H54 (cell line): ENCODE measurements at places on chromosomes 2 and 18.

DNA sequence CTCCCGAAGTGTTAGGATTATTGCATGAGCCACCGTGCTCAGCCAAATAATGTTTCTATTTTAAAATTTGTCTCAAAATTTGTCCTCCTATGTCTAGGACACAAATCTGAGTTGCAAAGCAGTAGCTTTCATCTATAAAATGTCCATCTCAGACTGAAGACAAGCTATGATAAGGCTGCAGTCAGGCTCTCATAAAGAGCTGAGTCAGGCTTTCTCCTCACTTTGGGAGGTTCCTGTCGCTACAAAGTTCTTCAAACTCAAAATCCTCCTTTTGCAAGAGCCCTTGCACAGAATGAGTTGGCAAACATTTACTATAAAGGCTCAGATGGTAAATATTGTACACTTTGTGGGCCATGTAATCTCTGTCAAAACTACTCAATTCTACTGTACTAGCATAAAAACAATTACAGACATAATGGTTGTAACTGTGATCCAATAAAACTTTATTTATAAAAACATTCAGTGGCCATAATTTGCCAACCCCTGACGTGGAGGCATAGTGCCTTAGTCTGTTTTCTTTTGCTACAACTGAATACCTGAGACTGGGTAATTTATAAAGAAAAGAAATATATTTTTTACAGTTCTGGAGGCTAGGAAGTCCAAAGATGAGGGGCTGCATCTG, 154.9 kb upstream of the SATB2 start:
- DNase-seq: no peak

DNA sequence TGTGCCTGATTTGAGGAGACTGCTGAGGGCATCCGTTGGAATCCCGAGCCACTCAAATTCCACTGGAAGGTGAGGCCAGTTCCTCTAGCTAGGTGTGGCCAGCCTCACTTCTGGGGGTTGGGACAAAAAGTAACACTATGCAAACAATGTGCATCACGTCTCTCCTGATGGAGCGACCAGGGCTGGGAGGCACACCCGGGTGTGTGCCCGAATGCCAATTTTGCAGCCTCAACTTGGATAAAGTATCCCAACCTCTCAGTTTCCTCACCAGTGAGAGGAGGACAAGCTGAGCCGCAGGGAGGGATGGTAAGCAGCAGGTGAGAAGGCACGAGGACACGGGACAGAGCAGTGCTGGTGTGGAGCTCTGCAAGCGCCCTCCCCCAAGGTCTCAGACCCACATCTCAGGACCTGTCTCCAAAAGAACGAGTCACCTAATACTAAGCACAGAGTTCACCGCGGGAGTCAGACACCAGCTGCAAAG, 218.3 kb downstream of the HAUS1 start:
- DNase-seq: no peak

GRCh38 chr2:191115391-191115790, 35.4 kb downstream of the STAT4 start:
- DNase-seq: no peak

DNA sequence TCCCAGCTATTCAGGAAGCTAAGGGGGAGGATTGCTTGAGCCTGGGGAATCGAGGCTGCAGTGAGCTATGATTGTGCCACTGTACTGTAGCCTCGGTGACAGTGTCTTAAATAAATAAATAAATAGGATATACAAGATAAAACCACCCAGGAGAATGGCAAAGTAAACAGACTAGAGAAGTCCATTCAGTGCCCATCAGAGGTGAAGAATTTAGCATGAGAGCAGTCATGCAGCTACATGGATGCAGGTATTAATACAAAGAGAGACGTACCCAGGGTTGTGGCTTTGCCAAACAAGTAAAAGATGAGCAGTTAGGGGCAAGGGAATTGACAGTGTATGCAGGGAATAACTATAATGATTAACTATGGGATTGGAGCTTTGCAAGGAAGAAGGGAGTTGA, 8.1 kb downstream of the STPG4 start:
- no peak for DNase-seq

GRCh38 chr2:133407341-133407740, 160.9 kb downstream of the NCKAP5 start:
- DNase-seq: no peak

DNA sequence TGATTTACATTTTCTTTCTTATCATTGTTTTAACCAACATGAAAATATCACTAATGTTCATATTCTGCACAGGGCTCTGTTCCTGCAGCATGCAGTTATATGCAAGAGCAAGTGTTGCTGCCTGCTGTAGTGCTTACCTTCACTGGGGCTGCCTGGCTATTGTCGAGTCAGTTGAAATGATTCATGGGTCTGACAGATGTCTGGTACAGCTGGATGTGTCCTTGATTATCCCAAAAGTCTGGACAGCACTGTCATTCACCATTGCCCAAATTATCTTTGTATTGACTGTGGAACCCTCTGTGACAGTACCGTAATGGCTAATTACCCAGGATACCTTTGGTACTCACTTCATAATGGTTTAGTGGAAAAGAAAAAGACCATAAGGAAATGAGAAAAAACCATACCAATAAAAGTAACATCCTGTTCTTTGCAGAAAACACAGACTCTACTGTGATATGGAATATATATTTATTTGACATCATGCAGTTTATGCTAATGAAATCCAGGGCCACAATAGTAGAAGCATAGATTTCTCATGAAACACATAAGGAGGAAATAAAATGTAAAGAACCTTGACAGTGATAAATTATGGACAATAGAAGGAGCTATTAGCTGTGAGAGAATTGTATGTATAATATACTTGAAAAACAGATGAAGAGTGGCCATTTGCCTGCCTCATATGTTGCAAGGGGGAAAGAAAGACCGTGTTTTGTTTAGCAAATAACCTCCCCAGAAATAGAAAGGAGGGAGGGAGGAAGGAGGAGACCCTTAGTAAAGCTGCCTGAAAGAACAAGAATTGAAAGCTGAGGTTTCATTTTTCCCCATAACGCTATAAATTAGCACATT, 249.8 kb upstream of the ATP5MC3 start:
- DNase-seq: no peak

DNA sequence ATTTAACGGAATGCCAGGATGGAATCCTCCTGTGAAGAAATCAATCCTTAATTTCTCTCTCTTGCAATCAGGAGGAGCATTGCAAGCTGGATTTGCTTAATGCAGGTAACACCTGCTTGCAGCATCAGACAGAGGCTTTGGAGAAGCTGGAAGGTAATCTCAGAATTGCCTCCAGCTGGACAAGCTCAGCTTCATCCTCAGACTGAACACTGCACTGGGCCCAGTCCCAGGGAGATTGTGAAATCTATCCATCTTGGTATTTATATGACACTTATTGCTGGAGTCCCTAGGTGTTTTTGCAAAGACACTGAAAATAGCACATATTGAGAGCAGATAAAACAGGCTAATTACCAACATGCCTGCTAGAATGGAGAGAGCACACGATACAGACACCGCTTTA, 179.4 kb upstream of the SESTD1 start:
- no peak for DNase-seq

GRCh38 chr2:159084384-159085370, 116.2 kb downstream of the TANC1 start:
- DNase-seq: no peak

GRCh38 chr2:150043172-150043500, 444.3 kb downstream of the RND3 start:
- DNase-seq: no peak

DNA sequence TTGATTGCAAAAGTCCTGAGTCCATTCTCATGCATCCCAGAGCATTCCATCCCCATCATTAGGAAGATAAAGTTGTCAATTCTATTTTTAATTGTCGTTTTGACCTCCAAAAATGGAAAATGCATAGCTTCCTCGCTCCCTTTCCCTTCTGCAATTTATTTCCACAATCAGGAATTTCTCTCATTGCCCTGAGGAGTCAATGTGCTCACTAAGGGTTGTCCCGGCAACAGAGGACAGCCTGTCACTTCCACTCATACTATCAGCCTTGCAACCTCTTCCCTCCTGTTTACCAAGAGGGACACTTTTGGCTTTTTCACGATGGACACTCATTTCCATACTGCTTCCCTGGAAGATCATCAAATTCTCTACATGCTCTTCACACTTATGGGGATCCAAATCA, 164.8 kb downstream of the MYO5B start:
- no peak for DNase-seq

DNA sequence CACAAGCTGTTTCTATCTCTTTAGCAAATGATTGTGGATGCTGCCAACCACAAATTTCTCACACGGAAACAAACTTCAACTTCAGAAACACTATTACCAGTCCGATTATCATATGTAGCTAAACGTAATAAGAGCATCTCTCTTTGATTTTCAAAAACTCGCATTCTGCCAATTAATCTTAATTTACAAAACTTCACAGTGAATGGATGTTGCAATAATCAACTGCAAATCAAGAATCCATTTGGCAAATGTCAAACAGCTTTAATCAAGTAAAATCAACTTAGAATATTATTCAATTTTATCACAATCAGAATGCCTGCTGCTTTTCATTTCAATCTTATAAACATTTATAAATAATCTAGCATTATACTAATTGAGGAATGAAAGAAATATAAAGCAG, 54.2 kb downstream of the DTNB start:
- DNase-seq: no peak

DNA sequence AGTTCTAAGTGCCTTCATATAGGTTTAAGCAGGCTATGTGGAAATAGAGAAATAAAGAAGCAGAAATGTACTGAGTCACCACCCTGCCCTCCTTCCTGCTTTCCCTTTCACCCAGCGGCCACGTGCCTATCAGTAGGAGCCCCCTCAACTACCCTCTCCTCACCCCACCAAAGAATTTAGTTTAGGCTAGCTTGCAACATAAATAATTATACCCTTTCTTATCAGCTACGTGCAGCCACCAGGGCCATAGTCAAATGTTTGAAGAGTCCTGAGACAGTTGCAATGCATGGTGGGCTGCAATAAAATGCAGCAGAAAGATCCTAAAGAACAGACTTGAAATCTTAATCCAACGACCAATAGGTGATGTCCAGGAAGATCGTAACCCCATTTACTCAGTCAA, 101.2 kb downstream of the RTP5 start:
- no peak for DNase-seq

DNA sequence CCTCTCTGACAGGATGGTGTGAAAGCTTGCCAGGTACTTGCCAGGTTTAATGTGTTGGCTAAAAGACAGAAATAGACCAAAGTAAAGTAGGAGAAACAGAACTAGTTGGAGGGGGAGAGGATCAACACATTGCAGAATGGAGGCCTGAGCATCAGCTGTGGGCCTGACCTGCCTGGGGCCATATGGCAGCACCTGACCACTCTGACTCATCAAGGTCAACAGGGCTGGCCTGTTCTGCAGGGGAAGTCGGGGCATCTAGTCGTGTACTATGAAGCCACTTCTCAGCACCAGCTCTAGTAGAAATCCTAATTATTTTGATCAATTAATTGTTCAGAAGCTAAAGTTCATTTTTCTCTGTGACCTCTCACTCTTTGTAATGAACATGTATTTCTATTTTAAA, 35.8 kb upstream of the NOSTRIN start:
- no peak for DNase-seq

DNA sequence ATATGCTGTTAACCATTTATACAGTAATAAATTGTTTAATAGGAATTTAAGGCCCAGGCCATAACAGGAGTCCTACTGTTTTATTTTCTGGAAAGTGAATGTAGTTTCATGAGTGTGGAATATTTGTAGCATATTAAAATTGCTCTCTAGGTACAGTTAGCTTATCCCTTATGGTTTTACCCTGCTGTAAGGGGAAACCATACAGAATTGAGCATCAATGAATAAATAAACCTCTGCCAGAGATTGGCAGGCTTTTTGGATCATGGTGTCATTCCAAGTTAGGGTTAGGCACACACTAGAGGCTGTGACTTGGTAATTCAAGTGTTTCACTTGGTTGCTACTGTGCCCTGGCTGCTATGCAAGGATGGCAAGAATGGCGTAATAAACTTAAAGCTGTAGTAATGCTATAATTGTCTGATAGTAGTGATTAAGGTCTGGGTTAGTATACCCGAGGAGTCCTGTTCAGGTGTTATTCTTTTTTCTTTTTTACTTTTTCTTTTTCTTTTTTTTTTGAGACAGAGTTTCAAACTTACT, 30.4 kb downstream of the BMPR2 start:
- DNase-seq: no peak

DNA sequence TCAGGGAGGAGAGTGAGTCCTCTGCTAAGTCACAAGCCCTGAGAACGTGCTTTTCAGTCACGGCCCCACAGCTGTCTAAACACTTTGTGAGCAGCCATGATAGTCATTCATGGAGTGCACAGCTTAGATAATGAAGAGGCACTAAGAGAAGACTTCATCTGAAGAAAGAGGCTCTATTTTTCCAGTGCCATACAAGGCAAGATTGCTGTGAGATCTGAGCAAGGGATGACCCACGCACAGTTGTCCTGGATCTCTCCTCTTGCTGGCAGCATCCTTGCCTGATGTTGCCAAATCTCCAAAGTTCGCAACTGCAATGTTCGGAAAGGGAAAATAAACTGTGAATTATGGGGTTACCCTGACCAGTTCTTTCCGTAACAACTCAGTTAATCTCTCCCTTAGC, 418.7 kb downstream of the MEIS1 start:
- no peak for DNase-seq

DNA sequence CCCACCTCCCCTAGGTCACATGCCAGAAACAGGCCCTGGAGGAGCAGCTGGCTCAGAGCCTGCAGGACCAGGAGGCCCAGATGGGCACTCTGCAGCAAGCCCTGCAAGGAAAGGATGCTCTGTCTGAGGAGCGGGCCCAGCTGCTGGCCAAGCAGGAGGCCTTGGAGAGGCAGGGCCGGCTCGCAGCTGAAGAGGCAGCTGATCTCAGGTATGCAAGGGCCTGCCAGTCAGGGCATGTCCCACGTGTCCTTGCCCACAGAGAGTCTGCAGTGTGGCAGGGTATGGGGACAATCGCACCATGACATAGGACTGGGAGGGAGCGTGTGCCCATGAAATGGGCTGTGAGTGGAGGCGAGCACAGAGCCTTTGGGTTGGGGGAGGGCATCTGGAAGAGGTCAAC, 39.9 kb downstream of the CROCC2 start:
- DNase-seq: no peak

DNA sequence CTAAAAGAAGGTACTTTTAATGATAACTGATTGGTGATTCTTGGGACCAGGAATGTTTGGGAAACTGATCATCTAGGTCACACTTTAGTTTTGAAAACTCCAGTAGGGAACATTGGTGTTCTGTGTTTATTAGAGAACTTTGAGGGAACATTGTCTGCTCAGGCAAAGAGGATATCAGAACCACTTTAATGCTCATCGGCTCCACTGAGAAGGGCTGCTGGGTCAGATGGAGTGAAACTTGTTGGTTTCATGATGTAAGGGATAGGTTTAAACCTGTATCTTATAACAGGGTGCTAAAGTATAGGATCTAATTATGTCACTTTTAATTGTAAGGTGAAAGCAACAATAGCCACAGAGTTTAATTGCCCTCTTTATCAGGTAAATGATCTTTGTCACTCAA, 14.2 kb upstream of the POLI start:
- no peak for DNase-seq
